ENCODE measurements at places on chromosomes 6 and 20.

DNA sequence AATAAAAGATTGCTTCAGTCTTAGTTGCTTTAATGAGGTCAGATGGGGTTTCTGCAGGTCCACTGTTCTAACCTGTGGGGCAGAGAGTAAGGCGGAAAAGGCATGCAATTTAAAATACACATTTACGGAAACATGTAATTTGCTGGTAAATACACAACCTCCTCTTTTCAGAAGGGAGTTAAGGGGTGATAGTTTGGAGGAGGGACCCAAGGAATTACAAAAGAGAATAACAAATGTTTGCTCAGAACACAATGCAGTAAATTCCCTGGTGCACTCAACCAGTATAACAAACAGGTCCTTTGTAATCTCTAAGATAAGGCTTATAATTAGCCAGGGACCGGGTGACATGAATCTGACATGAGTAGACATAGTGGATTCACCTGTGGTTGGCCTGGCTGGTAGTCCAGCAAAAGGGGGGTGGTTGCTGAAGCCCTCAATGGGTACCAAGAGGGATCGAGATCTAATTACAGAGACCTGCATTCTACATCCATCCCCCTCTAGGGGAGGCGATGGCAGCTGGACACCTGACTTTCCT lies 295.1 kb downstream of the PHACTR1 start:
- DNase-seq = peak; percentile 14

DNA sequence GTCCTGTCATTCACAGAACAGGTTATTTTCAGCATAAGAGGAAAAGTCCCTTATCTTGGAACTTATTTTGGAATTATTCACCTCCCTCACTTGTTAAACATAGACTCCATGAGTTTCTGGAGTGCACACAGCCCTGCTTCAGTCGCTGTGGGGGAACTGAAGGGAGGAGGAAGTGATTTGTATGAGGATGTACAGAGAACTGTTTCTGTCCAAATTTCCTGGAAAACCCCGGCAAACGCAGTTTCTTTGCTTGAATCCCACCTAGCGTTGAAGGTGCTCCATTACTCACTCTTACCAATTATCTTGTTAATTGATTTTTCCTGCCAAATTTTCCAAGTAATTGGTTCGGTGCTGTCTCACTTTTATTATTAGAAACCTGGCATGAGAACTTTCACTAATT lies 78.0 kb upstream of the AGPAT4 start:
- DNase-seq = no peak

GRCh38 chr6:71592643-71593042 lies 293.7 kb upstream of the RIMS1 start:
- DNase-seq = no peak

DNA sequence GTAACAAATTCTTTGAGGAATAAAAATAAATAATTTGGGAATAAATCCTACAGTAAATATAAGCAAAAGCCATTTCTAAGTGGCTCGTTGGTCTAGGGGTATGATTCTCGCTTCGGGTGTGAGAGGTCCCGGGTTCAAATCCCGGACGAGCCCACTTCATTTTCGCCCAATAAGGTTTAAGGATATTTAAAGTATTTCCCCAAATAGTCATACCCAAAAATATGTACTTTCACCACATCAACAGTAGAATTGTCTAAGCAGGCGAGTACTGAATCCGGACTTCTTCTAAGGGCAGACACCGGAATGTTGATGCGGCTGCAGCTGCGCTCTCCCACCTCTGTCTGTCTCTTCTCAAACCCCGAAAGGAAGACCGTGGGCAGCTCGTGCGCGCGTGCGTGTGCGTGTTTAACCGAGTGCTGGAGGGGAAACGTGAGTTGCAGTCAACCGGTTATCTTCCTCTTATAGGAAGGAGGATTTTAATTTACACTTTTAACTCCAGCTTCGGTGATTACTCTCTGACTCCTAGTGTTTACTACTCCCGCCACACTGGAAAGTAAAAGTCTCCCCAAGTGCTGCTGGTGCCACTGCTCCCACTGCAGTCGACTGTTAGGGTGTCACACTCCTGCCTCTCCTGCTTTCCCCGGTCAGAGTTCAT lies 155.7 kb upstream of the PRSS16 start:
- DNase-seq = peak; percentile 57

GRCh38 chr20:24158281-24158680 lies 169.7 kb upstream of the GGTLC1 start:
- no peak for DNase-seq
